Upper lobe of left lung (tissue), 6 donors: ENCODE measurements at places on chromosomes 1 and 21.
A peak's percentile ranks its signal among the peaks of the same experiment; 100 is the strongest.

DNA sequence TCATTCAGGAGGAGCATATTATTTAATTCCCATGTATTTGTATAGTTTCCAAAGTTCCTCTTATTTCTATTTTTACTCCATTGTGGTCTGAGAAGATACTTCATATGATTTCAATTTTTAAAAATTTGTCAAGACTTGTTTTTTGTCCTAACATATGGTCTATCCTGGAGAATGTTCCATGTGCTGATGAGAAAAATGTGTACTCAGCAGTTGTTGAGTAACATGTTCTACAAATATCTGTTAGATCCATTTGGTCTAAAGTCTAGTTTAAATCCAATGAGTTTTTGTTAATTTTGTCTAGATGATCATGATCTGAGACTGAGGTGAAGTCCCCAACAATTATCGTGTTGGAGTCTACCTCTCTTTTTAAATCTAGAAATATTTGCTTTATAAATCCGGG, 14.5 kb downstream of the PSMG1 start:
- DNase-seq: no peak

- DNase-seq: no peak
Measured at GRCh38 chr1:172679000-172679772, 20.3 kb downstream of the FASLG start.

DNA sequence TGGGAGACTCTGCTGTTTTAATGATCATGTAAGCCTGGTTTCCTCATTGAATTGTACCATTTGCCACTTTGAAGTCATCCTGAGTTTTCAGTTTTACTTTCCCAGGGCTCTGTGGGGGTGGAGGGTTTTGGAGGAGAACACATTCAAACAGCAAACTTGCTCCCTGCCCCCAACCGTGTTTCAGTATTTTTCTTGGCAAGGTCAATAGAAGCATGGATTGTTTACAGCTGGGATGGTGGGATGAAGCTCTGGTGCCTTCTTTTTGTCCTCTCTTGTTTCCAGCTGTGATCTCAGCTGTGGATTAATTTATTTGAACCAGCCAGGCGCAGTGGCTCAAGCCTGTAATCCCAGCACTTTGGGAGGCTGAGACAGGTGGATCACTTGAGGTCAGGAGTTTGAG, 54.3 kb upstream of the SERBP1 start:
- no peak for DNase-seq

GRCh38 chr1:236433819-236434315, 39.8 kb downstream of the EDARADD start:
- no peak for DNase-seq

DNA sequence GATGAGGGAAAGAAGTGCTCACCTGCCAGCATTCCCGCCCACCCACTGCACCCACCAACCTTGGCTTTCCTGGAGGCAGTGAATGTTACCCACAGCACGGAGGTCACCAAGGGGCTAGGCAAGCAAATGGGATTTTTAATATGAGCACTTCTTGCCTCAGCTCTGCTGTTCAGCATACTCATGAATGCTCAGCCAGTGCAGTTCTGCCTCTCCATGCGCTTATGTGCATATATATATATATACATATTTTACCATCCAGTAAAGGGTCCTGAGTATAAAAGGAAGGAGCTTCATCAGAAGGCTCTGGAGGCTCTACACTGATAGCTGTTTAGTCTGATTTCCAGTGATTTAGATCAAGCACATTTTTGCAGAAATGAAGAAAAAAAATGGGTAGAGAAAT, 366.9 kb downstream of the SIPA1L2 start:
- DNase-seq: no peak

GRCh38 chr1:224175617-224176016, 7.4 kb upstream of the DEGS1 start:
- DNase-seq: peak; percentile 85

DNA sequence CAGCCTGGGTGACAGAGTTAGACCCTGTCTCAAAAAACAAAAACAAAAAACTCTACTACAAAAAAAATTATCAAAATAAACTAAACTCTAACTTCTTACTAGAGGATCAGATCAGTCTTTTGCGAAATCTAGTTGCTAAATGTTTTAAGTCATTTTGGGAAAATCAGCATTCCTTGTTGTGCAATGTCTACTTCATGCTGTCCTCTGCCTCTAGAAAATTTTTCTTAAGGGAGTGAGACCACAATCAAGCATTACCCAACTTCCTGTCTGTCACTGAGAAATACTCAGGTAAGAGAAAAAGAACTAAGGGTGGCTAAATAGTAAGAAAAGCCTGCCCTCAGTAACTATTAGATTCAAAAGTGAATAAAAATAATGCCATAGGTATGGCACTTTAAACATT, 67.2 kb upstream of the FOXD3 start:
- no peak for DNase-seq

GRCh38 chr1:156402331-156403020, 33.5 kb downstream of the RHBG start:
- no peak for DNase-seq

DNA sequence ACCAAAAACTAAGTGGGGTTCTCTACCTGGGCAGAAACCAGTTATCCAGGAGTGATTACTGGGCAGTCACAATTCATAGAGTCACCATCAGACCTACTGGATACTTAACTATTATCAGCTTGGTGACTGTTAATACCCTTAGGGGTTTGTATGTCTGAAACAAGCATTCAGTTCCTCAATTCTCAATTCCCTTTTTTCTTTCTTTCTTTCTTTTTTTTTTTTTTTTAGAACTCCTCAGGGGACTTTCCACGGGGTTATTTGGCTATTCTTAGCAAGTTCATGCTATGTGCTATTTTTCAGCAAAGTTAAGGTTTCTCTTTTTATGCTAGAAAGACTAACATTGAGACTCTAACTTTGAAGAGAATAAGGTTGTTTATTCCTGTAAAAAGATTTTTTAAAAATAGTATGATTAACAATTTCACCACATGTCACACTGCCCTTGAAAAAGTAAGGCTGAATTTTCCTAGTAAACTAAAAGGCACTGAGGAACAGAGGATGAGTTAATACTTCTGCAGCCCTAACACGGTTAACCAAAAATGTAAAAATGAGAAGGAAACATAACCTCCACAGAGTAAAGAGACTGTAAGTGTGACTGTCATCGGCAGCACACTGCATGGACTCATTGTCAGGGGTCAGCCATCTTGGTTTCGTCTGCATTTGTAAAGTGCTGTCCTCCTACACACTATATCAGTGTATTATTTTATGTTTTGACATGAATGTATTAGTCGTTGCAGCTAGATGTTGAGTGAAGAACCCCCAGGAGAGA, 310.2 kb downstream of the NTNG1 start:
- DNase-seq: no peak
